NCI-H510A treated with DMSO at 0.1 percent for 48 hours (cell line): ENCODE measurements at places on chromosomes 6 and 20.

DNA sequence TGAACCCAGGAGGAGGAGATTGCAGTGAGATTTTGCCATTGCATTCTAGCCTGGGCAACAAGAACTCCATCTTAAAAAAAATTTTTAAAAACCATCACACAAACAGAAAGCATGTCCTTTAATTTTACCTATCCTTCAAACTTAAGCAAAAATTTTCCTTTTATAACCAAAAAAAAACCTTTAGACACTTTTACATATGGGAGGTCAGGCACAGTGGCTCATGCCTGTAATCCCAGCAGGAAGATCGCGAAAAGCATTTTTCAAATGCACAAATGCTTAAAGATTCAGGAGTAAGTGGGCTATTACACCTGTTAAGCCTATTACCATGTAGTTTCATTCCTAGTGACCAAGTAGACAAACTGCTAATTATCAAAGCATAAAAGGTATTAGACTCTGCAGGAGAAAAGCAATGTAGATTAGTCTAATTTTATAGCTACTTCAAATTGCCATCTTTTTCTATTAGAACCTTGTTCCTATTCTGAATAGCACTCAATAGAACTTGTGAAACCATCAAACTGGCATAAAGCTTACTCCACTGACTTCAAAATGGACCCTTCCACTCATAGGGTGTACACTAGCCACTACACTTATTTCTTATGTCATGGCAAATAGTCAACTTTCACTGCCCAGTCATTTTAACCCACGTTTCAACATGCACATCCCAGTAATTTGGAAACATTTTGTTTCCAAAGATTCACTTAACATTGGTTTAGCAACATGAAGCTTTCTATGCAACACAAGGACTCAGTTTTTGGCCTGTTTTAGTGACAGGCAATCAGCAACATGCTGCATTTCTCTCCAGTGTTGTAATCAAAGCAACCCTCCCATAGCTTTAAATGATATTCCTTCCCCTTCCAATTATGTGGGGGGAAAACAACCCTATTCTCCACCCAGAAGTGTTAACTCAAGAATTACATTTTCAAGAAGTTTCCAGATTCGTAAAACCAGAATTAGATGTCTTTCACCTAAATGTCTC lies 4.0 kb downstream of the EEF1A1 start:
- no peak for DNase-seq

- DNase-seq, result peak; percentile 93
Observed at GRCh38 chr20:3595541-3595940, 67.7 kb downstream of the GFRA4 start.

- peak; percentile 14 for DNase-seq
Observed at GRCh38 chr6:30743099-30744053, 889 bp upstream of the FLOT1 start.

- peak; percentile 45 for DNase-seq
Observed at GRCh38 chr6:75296811-75297779, 12.5 kb upstream of the TMEM30A start.

DNA sequence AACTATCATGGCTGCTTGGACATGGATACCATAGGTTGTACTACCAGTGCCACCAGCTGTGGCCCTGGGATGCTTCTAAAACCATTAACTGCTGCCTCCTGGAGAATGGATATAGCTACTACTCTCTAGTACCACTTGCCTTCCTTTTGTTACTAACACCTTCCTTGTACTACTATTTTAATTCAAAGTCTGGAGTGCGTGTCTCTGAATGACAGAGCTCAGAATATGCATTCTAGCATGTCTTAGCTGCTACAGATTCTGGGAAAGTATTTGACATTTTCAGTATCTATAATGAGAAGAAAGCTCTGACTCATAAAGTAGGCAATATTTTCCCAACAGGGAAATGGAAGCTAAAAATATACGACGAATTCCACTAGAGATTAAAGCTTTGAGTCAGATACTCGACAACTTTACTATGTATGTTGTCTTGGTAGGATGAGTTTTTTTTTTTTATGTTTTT lies 112.3 kb downstream of the PFDN4 start:
- DNase-seq, result no peak

GRCh38 chr20:47578543-47578942 lies 76.9 kb downstream of the NCOA3 start:
- no peak for DNase-seq
